ENCODE measurements at places on chromosomes 3 and 15.

DNA sequence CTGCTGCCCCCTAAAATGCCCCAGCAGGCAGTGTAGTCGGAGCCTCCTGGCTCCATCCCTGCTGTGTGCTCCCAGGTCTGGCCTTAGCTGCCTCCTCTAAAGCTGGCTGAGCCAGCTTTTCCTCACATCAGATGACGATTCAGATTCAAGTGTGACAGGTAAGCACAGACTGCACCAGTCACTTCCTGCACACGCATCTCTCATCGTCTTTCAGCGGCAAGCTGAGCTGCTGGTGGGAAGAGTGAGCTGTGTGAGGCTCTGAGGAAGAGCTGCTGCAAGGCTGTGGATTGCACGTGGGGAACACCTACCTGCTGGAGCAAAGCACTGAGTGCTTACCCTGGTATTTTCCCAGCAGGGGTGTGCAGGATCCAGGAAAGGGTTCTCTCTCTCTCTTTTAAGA, 88.4 kb upstream of the RPL32 start:
- DNase-seq, result no peak

GRCh38 chr3:49967291-49967690, 27.3 kb downstream of the RBM6 start:
- no peak for DNase-seq

- no peak for DNase-seq
These were observed 407.1 kb downstream of the ZPLD1 start for GRCh38 chr3:102841866-102842265.

DNA sequence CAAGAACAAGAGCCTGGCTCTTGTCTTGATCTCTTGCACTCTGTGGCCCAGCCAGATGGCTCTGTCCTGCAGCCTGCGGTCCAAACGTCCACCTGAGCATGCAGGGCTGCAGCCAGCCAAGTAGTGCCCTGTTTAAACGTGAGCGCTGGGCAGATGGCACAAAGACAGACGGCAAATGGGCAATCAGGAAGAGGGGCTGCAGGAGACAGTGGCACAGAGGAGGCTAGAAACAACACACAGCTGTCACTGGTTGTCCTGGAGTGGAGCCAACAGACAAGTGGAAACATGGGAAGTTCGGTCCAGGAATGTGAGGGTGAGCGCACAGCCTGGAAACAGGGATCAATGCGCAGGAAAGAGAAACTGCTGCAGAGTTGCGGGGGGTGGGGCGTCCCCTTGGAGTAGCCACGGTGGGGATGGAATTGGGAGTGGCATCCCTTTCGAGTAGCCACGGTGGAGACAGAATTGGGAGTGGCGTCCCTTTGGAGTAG, 10.7 kb upstream of the ZXDC start:
- DNase-seq, result no peak

DNA sequence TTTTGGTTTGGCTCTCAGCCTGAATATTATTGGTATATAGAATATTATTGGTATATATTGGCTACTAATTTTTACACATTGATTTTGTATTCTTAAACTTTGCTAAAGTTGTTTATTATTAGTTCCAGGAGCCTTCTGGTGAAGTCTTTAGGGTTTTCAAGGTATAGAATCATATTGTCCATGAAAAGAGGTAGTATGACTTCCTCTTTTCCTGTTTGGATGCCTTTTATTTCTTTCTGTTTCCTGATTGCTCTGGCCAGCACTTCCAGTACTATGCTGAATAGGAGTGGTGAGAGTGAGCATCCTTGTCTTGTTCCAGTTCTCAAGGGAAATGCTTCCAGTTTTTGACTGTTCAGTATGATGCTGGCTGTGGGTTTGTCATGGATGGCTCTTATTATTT, 107.3 kb upstream of the LIPC start:
- DNase-seq, result no peak

GRCh38 chr3:169818316-169818715, 5.6 kb upstream of the LRRC34 start:
- DNase-seq, result no peak

DNA sequence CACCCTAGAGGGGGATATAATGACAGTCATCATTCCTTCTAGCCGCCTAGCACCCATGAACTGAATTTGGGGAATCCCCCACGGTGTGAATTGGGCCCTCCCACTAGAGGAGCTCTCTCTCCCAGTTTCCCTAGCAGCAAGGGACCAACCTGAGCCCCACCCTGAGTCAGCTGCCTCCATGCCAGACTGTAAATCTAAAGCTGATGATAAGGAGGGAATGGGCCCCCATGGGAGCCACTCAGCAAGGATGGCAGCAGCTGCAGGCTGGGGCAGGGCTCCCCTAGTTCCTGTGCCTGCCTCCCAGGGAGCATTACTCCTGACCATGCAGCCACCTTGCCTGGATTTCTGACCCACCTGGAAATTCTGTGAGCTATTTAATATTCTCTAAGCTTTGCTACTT, 57.0 kb upstream of the PXYLP1 start:
- DNase-seq, result no peak

GRCh38 chr3:46337911-46338310, 16.0 kb upstream of the CCR2 start:
- no peak for DNase-seq

DNA sequence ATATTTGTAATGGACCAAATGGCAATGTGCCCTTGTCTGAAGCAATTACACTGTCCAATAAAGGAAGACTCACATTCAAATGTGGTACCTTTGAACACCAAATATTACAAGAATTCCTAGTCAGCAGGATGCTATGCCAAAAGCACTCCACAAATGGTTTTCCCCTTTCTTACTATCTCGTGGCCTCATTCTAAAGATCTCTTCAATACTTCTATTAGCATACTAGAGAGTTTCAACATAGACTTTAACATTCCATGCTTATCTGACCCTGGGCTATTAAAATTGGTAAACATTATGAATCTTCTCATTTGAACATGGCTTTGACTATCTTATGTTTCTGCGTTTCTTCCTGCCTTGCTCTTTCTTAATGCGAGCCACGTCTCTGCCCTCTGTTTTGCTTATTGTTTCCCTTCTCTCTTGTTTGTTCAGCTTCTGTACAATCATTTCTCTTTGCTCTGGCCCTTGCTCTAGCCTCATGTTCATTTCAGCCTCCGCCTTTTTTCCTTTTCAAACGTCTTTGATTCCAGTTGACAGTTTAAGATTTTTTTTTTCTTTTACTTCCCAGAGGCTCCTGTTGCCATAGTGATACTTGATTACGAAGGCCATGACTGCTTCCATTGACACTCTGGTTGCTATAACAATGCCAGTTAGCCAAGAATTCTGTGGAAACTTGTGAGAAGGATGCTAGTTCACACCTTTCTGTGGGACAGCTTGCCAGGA, 49.5 kb upstream of the SLC9A9 start:
- no peak for DNase-seq

DNA sequence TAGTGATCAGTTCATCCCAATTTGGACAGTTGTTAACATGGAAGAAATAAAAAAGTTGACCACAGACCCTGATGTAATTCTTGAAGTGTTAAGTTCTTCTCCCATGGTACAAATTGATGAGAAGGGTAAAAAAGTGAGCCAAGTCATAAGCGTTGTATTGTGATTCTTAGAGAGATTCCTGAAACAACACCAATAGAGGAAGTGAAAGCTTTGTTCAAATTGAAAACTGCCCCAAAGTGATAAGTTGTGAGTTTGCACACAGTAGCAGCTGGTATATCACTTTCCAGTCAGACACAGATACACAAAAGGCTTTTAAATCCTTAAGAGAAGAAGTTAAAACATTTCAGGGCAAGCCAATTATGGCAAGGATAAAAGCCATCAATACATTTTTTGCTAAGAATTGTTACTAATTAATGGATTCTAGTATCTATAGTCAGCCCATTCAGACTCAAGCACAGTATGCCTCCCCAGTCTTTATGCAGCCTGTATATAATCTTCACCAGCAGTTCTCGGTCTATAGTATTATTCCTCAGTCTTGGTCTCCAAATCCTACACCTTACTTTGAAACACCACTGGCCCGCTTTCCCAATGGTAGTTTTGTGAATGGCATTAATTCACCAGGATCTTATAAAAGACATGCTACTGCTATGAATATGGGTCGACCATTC, 38.2 kb downstream of the CDIN1 start:
- no peak for DNase-seq

- DNase-seq, result no peak
These were observed 264.4 kb downstream of the TIGIT start for GRCh38 chr3:114558271-114558670.

DNA sequence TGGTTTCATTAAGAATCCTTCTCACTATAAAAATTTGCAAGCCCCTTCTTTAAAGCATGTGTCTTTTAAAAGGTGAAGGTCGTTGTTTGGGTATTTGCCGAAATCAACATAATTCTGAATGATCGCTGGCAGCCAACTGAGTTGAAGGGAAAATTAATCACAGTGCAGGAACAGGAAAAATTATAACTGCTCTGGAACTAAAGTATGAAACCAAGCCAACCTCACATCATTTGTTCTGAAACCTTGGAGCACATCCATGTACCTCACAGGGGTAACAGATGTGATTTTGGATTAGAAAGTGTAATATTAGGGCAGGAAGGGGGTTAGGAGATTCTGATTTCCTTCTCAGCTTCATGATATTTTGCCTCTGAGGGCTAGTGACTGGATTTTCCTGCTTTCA, 52.2 kb upstream of the PTX3 start:
- DNase-seq, result no peak

GRCh38 chr15:45586601-45587094, 531 bp upstream of the BLOC1S6 start:
- no peak for DNase-seq

- DNase-seq, result no peak
These were observed 11.4 kb downstream of the LAMP3 start for GRCh38 chr3:183151086-183151485.

GRCh38 chr3:65939801-65940246, 98.9 kb downstream of the MAGI1 start:
- no peak for DNase-seq

GRCh38 chr3:176683382-176683781, 513.9 kb downstream of the TBL1XR1 start:
- no peak for DNase-seq

DNA sequence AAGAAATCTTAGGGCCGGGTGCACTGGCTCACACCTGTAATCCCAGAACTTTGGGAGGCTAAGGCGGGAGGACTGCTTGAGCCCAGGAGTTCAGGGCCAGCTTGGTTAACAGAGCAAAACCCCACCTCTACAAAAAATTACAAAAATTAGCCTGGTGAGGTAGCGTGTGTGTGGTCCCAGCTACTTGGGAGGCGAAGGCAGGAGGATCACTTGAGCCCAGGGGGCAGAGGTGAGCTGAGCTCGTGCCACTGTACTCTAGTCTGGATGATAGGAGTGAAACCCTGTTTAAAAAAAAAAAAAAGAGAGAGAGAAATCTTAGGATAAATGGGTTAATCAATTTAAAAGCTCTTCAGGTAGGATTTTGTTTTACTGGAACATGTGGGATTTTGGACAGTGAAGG, 31.2 kb upstream of the DUT start:
- no peak for DNase-seq

- DNase-seq, result no peak
These were observed 21.2 kb upstream of the SMAD3 start for GRCh38 chr15:67043939-67044771.

Data from stimulated activated CD8-positive, alpha-beta memory T cell treated with anti-CD3 and anti-CD28 coated beads, Interleukin-7, amount 100 ng/mL, for 24 hours (primary cell).